ENCODE measurements at places on chromosomes 3 and 15.
A peak's percentile ranks its signal among the peaks of the same experiment; 100 is the strongest.

DNA sequence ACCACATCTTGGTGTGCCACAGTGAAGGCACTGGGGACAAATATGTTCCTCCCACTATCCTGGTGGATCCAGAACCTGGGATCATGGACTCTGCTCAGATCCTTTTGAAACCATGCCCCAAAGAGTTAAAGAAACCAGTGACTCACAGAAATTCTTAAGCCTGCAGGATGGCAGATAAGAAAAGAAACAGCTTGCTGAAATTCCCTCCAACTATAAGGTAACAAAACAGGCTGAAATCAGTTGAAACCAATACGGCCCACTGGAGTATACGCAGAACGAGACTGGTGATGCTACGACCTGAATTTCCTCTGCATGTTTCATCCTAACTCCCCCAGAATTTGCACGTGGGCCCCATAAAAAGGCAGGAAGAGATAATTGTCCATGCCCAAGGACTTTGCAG lies 209.6 kb downstream of the TJP1 start:
- DNase-seq = peak; percentile 41

DNA sequence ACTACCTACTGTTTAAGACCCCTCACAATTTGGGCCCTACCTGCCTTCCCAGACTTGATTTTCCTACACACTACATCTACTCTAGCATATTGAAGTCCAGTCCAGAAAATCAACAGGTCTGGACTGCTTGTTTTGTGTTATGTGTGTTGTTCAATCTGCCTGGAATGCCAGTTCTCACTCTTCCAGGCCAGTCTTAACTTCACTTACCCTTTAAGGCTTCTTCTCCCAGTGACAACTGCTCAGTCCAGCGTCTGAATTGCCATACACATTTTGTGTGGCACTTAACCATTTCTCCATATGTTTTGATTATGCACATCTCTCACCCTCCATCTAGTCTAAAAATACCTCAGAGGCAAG lies 1.1 kb downstream of the TICRR start:
- DNase-seq = peak; percentile 9

- DNase-seq = no peak
These were observed 123.2 kb downstream of the GOLIM4 start for GRCh38 chr3:167972502-167972901.

DNA sequence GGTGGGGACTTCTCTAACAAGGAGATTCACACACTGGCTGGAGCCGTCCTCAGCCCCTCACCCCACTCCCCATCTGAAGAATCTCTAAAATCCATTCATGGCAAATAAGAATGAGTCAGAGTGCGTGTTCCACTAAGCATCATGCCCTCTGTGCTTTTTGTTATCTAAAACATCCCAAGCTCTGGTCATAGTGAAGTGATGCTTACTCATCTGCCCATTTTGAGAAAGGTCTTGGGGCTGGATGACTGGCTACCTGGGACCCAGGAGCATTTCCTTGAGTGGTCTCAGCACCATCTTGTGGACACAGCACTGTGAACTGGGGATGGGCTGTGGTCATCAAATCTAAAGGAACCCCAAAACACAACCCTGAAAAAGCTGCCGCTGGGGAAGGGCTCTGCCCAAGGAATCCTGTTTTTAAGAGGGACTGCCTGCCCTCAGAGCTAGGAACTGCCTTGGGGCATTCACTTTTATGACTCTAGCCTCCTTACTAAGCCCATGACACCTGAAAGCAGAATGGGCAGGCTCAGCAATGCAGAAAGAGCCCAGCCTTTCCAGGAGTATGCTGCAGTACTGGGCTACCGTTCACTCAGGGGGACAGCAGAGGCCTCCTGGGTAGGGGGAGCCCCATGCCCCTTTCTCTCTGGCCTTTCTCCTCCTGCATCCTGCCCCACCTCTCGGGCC lies 53.5 kb downstream of the ZBTB38 start:
- DNase-seq = peak; percentile 97

GRCh38 chr15:76501726-76502125 lies 165.2 kb downstream of the ISL2 start:
- peak; percentile 55 for DNase-seq

DNA sequence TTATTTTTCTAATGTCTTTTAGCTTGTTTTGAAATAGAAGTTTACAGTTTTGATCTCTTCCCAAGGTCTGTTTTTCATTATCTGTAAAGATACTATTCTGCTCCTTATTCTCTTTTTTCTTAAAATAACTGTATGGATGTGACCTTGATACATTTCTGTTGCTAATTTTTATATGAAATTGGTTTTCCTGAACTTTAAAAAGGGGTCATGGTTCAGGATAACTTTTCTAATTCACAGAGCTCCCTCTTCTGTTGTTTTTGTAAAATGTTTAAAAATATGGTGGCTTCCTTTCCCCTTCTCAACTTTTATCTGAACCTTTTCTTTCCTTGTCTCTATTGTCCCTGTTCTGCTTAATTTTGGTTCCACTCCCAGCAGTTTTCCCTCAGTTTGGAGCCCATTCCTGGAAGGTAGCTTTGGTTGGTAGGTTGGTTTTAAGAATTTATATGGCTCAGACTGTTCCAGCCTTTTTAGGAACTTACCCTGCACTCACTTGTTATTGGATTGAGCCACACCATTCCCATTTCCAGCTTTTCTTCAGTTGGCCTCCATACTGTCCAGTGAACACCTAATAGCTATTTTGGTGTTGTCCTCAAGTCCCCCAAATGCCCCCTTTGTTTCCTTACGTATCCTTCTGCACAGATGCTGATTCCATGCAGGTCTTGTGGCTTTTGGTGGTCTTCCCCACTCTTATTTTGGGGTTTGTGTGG lies 70.3 kb downstream of the SLMAP start:
- DNase-seq = no peak

- DNase-seq = no peak
These were observed 450.1 kb upstream of the CFAP20DC start for GRCh38 chr3:59499954-59500353.

- DNase-seq = no peak
These were observed 44.8 kb upstream of the KCNH8 start for GRCh38 chr3:19103510-19103909.

DNA sequence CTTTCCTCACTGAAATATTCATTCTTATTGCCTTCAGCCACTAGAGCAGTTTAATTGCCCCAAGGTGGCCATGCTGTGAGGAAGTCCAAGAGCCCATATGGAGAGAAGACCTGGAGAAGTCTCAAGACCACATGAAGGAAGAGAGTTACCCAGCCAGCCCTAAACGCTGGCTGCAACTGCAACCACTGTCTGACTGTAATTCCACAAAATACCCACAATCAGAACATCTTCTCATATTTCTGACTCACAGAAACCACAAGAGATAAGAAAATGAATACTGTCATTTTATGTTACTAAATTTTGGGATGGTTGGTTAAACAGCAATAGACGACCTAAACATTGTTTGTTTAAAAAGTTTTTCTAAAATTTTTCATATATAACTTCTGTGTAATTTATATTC lies 14.7 kb upstream of the SST start:
- DNase-seq = peak; percentile 24

- peak; percentile 85 for DNase-seq
These were observed 29.8 kb downstream of the SLC6A6 start for GRCh38 chr3:14431917-14432834.

- DNase-seq = peak; percentile 47
These were observed 97.7 kb downstream of the DPH6 start for GRCh38 chr15:35448294-35448693.

DNA sequence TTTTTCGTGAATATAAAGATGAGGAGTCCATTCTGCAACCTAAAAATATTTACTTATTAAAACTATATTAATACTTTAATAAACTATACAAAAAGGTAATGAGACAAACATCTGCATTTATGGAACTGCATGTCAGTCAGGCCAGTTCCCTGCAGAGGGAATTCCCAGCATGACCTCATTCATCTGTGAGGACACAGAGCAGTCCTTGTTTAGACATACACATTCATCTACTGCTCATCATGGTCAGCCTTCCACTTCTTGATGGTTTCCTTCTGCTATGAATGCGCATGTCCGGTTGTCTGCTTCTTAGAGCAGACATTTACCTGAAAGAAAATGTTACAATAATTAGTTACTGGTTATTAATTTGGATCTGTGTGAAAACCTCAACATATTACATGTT lies 3.3 kb upstream of the ACTR8 start:
- DNase-seq = peak; percentile 61

DNA sequence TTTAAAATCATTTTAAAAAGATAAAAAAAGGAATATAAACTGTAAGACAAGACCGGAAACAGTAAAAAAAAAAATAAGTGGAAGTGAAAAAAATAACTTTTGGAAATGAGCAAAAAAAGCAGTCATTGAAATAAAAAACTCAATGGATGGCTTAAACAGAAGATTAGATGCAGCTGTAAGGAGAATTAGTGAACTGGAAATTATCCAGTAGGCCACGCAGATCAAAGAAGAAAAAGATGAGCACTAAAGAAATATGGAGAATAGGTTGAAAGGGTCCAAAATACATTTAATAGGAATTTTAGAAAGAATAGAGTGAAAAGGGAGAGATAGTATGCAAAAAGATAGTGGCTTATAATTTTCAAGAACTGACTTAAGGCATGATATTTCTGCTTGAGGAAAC lies 47.0 kb downstream of the STARD5 start:
- DNase-seq = no peak

GRCh38 chr3:152447511-152447910 lies 178.8 kb downstream of the MBNL1 start:
- DNase-seq = no peak

DNA sequence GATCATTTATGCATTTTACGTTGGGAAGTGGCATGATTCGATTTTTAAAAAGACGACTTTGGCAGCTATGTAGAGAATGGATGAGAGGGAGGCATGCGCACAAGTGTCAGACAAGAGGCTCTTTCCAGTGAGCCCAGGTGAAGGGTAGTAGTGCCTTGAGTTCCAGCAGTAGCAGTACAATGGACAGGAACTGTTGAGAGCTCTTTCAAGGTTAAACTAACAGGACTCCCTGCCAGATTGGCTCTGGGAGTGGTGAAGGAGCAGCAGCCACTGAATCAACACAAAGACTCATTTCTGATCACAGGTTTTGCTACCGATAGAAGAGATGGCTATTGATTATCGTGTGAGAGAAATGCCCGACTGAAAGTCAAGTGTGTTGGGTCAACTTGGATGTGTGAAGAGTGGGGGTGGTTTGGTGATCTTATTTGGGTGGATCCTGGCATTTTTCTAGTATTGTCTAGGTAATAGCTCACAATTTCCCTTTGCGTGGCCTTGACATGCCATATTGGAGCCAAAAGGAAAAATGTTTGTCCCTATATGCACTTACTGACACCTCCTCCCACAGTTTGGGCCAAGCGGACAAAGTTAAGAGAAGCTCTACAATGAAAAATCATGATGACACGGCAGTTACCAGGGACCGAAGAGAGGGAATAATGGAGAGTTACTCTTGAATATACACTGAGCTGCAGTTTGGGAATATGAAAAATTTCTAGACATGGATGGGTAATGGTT lies 81.6 kb upstream of the MDFIC2 start:
- DNase-seq = no peak

- peak; percentile 18 for DNase-seq
These were observed 37.6 kb upstream of the ATP11B start for GRCh38 chr3:182755712-182756111.

DNA sequence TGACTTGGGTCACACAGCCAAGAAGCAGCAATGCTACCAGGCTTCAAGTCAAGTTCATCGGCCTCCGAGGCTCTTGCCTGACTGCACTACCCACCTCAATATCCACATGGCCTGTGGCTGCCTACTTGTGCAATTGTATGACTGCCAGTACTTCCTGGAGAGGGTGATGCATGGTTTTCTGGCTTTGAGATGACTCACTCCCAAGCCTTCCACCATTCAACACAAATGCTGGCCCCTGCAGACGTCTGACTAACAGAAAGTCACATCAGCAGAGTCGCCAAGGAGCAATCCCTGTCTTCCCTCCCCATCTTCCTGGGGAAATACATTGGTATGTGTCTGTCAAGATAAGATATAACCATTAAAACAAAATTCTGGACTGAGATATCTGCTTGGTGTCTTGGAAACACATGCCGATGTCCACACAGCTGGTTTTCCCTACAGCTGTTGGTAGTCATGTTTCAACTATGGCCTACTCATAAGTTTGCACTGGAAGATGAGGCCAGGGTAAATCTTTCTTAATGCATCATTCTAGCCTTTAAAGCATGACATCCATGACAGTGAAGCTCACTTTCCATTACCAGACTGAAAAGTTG lies 79.6 kb upstream of the SPATA12 start:
- peak; percentile 99 for DNase-seq

DNA sequence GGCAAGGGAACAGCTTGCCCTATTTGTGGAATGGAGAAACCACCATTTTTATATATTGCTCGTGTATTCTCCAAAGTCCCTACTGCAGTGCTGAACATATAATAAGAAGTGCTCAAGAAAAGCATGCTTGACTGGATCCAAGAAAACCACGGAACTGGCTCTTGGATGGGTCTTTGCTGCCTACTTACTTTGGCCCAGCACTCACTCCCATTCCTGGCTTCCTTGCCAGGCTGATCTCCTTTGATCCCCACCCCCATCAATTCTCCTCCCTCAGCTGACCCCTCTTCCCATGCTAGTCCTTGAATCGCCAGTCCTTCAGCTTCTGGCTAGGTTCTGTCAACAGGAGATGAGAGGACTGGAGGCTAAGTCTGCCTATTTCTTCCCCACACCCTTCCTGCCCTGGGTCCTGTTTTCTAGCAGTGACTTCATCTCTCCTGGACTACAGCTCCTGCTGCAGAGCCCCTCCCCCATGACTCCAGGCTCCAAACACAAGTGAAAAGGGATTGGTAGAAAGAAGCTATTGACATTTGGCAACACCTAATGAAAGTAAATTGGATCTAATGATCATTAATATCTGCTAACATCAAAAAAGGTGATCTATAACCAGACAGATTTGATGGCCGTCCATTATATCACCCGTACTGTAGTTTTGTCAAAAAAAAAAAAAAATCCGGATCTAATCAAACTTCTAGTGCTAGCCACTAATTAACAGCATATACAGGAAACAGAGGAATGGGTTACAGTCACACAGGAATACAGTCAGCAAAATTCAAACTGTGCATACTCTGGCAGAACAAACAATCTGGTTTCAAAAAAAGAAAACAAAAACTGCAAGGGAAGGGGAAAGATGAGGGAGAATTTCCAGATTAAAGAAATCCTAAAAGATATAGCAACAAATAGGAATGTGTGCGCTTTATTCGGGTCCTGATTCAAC lies 7.8 kb downstream of the FAM240A start:
- DNase-seq = no peak

DNA sequence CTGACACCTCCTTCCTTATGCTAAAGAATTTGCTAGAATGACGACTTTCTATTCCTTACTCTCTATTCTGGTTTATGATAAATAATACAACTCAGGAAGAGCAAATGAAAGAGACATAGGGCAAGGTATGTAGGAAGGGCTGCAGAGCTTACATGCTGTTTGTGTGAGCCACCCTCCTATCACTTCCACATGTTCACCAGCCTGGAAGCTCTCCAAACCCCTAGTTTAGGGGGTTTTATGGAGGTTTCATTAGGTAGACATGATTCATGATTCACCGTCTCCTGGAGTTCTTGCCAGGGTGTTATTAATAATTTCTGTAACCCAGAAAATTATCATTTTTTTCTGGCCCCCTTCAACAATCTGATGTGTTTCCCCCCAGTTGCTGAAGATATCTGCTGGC lies 172.1 kb upstream of the COL8A1 start:
- DNase-seq = peak; percentile 15

Measured in IMR-90 (cell line).